Left ventricle myocardium inferior (tissue), 1 donor: ENCODE measurements at places on chromosomes 1 and 21. TPM values are rescaled to one million over a fixed set of nuclear protein-coding genes. Genes with fewer than 3 reads are reported as not detected.

GRCh38 chr1:235933017-235933765 lies 66.5 kb upstream of the LYST start:
- no peaks in the 10 kb centered on the region for H3K27me3 ChIP-seq
- H3K27ac ChIP-seq, result no peak overlapping the region
- no peak overlapping the region for H3K4me3 ChIP-seq
- peaks cover 14% of the 10 kb centered on the region for H3K4me1 ChIP-seq
- no peak for DNase-seq

HPDL gene
- total RNA-seq, result not detected

DNA sequence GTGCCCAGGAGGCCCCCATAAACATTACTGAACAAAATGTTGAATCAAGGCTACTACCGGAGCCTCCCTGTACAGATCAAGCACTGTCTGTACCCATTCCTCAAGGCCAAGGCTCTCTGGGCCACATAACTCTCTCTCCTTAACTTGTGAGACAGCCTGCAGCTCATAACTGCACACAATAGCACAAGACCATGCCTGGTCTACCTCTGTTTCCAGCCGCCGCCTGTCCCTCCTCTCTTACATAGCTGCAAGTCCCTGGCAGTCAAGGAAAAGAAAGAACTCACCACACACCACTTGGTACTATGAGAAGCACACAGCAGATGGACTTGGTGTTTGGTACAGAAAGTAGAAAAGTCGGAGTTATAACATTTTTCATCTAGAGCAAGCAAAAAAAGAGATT lies 91.1 kb downstream of the SSBP3 start:
- H3K27me3 ChIP-seq, result no peaks in the 10 kb centered on the region
- H3K36me3 ChIP-seq, result no peaks in the 10 kb centered on the region
- H3K27ac ChIP-seq, result peak overlapping the region; percentile 80
- peaks cover 54% of the 10 kb centered on the region for H3K4me1 ChIP-seq
- no peak for DNase-seq

DNA sequence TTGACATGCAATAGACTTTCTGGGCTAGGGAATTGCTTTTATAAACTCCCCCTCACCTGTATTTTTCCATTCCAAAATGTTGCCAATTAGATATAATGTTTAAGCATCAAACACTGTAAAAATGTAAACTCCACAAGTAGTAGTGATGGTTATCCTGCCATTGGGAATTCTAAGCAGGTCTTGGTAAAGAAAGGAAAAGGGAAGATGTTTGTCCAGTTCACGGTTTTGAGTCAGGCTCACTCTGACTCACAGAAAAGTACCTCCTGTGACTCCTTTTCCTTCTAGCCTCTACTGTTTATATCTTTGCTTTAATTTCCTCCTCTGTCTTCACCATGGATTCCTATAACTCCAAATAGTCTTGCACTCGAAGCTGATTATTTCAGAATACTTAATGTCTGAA lies 19.0 kb upstream of the PTPN14 start:
- H3K36me3 ChIP-seq, result no peaks in the 10 kb centered on the region
- no peak for DNase-seq
- H3K4me1 ChIP-seq, result peaks cover 7% of the 10 kb centered on the region
- H3K4me3 ChIP-seq, result no peak overlapping the region
- no peaks in the 10 kb centered on the region for H3K27me3 ChIP-seq

DNA sequence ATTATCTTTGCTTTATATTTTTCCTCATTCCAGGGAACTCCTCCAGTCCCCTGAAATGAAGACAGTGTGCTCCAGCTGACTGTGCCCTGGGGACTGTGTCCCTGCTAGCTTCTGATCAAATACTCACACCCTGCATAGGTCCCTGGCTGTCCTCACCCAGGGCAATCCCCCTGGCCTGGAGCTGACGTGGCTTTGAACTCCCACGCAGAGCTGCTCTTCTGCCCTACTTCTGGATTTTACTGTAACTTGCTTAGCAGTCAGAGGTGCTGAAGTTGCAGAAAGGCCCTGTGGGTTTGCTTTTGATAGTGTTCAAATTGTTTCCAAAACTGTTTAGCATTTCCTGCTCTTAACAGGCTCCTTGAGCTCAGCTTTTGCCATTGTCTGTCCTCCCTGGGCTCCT lies 186.5 kb downstream of the FASLG start:
- no peak overlapping the region for H3K27ac ChIP-seq
- DNase-seq, result no peak
- no peak overlapping the region for H3K4me3 ChIP-seq
- no peaks in the 10 kb centered on the region for H3K27me3 ChIP-seq
- no peaks in the 10 kb centered on the region for H3K36me3 ChIP-seq
